ENCODE measurements at places on chromosomes 6 and 20.

DNA sequence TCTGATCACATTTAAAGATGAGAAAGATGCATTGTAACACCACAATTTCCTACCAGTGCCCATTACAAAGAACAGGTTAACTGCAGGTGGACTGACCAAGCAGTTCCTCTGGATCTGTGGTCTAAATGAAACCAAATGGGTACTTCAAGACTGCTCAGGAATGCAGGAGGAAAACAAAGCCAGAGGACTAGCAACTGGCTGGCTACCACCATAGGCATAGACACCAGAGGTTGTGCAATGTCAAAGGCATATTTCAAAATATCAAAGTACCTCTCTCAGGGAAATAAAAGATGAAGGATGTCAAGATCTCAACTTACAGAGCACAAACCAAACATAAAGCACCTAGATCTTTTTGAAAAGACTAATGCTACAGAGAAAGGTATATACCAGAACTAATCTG is 65.5 kb downstream of the GMDS start:
- H3K36me3 ChIP-seq, result no peaks in the 10 kb centered on the region
- no peak for DNase-seq
- H3K27me3 ChIP-seq, result no peaks in the 10 kb centered on the region
- no peaks in the 10 kb centered on the region for H3K4me1 ChIP-seq
- H3K4me3 ChIP-seq, result no peak overlapping the region

GRCh38 chr6:112198582-112198981 is 55.8 kb downstream of the LAMA4 start:
- peaks cover 11% of the 10 kb centered on the region for H3K4me1 ChIP-seq
- H3K27me3 ChIP-seq, result no peaks in the 10 kb centered on the region
- no peak for DNase-seq
- H3K36me3 ChIP-seq, result no peaks in the 10 kb centered on the region
- no peak overlapping the region for H3K27ac ChIP-seq

DNA sequence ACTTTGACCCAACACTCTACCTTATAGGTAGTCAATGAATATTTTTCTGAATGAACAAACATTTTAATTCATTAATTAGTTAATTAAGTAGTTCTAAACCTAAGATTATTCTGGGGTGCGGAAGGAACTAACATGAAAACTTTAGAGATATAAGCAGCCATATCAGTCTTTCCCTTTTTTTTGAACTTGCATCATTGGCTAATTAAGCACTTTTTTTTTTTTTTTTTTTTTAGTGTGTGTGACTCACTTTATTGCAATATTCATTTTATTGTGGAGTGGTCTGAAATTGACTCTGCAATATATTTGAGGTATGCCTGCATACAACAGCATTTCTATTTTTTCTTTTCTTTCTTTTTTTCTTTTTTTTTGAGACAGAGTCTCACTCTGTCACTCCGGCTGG is 21.8 kb upstream of the AMD1 start:
- H3K36me3 ChIP-seq, result no peaks in the 10 kb centered on the region
- no peaks in the 10 kb centered on the region for H3K27me3 ChIP-seq
- H3K4me3 ChIP-seq, result no peak overlapping the region
- no peak for DNase-seq

- H3K27ac ChIP-seq, result peak overlapping the region; percentile 93
- H3K27me3 ChIP-seq, result no peaks in the 10 kb centered on the region
- H3K4me1 ChIP-seq, result peaks cover 43% of the 10 kb centered on the region
These were observed 9.7 kb upstream of the HSP90AB1 start for GRCh38 chr6:44237021-44237812.
